ENCODE measurements at places on chromosomes 5 and 9. TPM values are rescaled to one million over a fixed set of nuclear protein-coding genes. Genes with fewer than 3 reads are reported as not detected.

- no peak for DNase-seq
Observed at GRCh38 chr9:91066856-91067255, 265.2 kb downstream of the SYK start.

GRCh38 chr9:136412962-136413361 lies 2.5 kb downstream of the PMPCA start:
- no peak for DNase-seq

DNA sequence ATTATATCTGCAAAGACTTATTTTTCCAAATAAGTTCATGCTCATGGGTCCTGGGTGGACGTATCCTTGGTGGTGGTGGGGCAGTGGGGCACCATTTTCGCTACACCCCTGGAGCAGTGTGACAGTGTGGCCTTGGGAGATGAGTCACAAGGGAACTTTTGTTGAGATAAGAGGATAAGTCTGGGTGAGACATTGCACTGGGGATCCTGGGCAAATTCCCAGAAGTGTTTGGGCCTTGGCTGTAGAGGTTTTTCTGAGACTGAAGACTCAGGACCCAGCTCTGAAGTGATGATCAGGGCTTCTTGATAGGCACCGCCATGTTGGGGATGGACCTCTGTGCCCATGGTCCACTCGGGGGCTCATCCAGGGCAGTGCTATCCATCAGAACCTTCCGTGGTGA lies 149.4 kb downstream of the MACROH2A1 start:
- no peak for DNase-seq

DNA sequence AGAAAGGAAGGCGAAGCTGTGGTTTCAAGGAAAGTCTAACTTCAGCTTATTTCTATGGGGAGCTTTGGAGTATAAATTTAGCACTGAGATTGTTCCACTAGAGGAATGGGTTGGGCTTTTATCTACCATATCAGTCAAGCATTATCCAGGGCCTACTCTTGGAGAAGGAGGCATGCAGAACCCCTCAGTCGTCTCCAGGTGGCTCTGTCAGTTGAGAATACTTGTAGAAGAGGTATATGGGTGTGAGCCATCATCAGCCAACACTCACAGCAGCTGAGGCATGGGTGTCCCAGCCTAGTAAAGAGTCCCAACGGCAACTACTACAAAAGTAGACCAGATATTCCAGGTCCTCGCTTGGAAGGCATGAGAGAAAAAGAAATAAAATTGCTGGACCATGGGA lies 548.5 kb upstream of the GRAMD2B start:
- peak; percentile 35 for DNase-seq

GRCh38 chr5:76451031-76451701 lies 48.1 kb downstream of the IQGAP2 start:
- no peak for DNase-seq

- DNase-seq, result no peak
Observed at GRCh38 chr5:34813509-34813908, 25.5 kb upstream of the TTC23L start.

Gene PHF2
- 16.7 TPM for total RNA-seq

Gene SLC6A19
- total RNA-seq, result not detected

Gene GLRA1
- total RNA-seq, result not detected

All from LHCN-M2 (cell line).